ENCODE measurements at places on chromosomes 12 and 14.

- DNase-seq: peak; percentile 42
These were observed 200.2 kb upstream of the RBM19 start for GRCh38 chr12:114166362-114166761.

DNA sequence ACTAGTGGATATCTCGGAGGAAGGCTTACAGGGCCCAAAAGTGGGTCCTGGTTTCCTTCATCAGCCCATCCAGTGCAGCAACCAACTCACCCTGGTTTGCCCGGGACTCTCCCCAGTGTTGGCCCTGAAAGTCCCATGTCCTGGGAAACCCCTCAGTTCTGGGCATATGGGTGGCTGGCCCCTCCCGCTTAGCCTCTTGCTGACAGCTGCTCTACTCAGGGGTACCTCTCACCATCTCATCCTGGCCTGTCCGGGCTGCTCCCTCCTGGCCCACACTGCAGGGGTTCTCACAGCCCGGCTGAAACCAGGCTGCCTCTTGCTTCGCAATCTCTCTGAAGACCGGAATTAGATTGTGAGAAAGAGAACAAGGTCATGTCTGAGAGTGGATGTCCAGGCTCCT lies 48.9 kb upstream of the SLC24A4 start:
- DNase-seq: no peak

- no peak for DNase-seq
These were observed 198.6 kb downstream of the BCAT1 start for GRCh38 chr12:24750263-24750662.

- DNase-seq: no peak
These were observed 37.2 kb downstream of the RDH12 start for GRCh38 chr14:67738740-67739504.

DNA sequence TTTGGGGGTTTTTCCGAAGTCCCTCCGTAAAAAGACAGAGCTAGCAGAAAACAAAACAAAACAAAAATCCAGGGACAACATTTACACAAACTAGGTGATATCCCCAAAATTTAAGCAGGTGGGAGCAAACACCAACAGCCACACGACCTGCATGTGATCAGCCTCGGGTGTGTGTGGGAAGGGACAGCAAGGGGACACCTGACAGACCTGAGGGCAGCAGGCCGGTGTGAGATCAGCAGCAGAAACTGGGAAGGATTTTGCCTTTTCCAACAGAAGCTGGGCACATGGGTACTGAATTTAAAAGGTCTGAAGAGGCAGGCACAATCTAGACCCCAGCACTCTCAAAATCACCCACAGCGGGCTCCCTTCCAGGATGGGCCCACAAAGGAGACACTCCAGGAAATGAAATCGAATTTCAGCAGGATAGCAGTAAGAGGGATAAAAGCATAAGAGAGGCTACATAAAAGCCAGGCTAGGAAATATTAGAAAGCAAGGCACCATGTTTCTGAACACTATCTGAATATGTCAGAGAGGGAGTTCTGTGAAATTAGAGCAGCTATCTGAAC lies 36.5 kb upstream of the SELPLG start:
- no peak for DNase-seq

All from cerebellar cortex (tissue), 1 donor.